ENCODE measurements at places on chromosomes 16 and 17.
A peak's percentile ranks its signal among the peaks of the same experiment; 100 is the strongest.

DNA sequence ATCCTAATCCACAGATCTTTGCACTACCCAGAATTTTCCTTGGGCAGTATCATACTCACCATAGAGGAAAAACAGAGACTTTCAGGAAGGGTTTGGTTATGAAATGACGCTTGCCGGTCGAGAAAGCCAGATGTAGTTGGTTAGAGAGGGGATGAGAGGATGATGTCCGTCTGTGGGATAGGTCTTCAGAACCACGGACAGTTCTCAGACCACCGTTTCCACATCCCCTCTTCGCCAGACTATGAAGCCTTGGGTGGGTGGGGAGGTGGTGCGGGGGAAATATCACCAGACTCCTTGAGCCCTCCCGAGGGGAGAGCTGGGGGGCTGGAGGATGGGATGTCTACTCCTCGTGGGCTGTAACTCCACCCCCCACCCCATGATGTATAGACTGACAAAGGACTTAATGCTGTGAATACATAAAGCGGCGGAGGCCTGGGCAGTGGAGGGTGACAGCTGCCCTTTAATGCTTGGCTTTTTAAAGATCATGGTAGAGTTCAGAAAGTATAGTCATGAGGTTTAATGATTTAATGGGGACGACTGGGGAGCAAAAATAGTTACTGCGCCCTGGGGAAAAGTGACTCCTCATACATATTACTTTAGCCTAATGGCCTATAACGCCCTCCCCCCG is 96.6 kb downstream of the MRM1 start:
- no peak for DNase-seq

DNA sequence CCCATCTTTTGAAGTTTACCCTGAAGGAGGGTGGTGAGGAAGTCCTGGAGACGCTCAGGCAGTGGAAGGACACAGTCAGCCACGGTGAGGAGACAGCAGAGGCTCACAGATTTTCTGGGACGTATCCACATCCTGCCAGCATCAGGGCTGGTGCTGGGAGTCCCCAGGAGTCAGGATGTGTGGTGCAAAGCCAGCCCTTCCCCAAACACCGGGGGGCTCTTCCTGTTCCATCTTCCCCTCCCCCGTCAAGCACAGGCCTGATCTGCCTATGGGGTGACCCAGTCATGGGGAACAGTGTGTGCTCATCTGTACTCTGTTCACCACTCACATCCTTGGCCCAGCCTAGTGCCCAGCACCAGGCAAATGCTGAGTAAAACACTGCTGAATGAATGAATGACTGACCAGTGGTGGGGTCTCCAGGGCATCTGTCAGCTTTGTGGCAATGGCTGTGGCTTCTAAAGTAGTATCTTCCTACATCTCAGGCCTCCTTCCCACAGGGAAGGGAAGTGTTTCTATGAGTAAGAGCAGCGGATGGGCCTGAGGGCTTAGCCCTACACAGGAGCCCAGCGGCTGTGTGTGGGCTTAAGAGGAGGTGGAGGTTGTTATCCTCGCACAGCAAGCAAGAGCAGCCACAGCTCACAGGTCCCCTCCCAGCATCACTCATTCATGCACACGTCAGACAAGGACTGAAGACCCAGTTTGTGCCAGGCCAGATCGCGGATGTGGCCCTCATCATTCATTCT is 23.3 kb downstream of the NOS2 start:
- no peak for DNase-seq

GRCh38 chr17:61221597-61222471 is 177.8 kb upstream of the TBX2 start:
- DNase-seq, result no peak

DNA sequence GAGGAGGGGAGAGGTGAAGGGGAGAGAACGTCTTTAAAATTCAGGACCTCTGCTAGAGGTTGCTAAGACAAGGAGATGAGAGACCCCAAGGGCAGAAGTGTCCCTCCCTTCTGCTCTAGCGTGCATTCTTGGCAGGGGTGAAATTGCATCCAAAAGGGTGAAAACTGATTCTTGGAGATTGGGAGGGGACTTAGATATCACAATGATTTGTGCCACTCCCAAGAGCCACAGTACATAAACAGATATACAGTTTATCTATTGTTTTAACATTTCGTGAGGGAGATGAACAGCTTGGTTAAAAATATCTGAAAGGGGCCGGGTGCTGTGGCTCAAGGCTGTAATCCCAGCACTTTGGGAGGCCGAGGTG is 12.8 kb downstream of the CAVIN1 start:
- DNase-seq, result no peak

GRCh38 chr17:33267271-33267790 is 25.8 kb downstream of the ASIC2 start:
- DNase-seq, result peak; percentile 91

GRCh38 chr16:28884045-28884444 is 5.8 kb downstream of the ATP2A1 start:
- DNase-seq, result no peak

GRCh38 chr16:28902909-28903308 is 22.1 kb downstream of the RABEP2 start:
- DNase-seq, result no peak

DNA sequence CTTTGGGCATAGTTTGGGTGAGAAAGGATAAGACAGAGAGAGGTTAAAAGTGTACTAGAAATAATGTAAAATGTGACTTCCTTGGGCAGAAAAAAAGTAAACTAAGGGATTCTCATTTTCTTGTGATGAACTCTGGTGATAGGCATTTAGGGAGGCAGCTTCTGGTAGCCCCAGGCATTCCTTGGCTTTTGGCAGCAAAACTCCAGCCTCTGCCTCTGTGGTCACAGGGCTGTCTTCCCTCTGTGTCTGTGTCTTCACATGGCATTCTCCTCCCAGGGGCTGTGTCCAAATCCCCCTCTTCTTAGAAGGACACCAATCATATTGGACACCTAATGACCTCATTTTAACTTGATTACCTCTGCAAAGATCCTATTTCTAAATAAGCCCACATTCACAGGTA is 54.7 kb downstream of the HS3ST3B1 start:
- no peak for DNase-seq

- DNase-seq, result no peak
These were observed 22.3 kb downstream of the ARHGAP27 start for GRCh38 chr17:45410144-45411091.

DNA sequence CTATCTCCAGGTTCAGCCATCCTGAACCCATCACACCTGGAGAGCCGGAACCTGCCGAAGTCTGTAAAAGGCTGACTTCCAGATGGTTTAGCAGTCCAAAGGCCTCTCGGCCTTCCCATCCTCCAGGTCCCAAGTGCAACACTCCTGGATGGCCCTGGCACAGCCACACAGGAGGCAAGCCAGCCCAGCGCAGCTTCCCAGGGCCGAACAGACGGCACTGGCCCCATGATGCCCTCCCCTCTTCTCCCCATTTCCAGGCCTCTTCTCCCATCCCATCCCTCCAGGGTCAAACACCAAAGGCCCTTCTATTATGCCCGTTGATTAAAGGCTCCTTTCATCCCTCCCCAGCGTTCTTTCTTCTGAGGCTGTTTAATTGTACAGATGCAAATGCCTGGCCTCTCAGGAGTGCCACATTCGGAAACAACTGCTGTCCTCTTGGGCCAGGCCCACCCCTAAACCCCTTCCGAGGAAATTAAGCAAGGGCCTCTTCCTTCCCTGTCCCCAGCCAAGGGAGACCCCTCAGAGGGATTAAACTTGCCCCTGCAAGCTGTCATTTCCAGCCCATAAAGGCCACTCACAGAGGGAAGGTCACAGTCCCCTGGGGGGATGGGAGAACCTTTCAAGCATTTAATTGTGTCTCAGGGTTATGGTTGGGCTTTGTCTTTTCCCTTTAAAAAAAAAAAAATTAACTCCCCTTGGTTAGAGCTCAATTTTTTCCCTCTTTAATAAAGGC is 30.8 kb downstream of the AXIN2 start:
- DNase-seq, result no peak

- DNase-seq, result no peak
These were observed 9.1 kb upstream of the RAB5C start for GRCh38 chr17:42163696-42164407.

DNA sequence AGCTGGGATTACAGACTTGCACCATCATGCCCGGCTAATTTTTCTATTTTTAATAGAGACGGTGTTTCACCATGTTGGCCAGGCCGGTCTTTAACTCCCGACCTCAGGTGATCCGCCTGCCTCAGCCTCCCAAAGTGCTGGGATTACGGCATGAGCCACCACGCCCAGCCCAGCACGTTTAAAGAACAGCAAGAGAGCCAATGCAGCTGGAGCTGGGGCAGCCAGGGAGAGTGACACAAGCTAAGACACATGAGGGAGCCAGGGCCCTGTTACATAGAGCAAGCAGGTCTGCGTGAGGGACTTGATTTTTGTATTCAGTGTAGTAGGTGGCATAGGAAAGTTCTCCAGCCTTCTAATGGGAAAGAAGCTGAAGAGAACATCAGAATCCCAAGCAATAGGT is 21.7 kb upstream of the GOSR2 start:
- DNase-seq, result no peak
